ENCODE measurements at places on chromosomes 1 and 21. TPM values are rescaled to one million over a fixed set of nuclear protein-coding genes. Genes with fewer than 3 reads are reported as not detected.

Gene TBCE
- 39.1 TPM for total RNA-seq

Gene PTPRF
- total RNA-seq = 75.7 TPM

Gene LCE1B
- not detected for total RNA-seq

Gene KRTAP10-11
- total RNA-seq = not detected

Gene KIF14
- total RNA-seq = 4.8 TPM

Gene RGS13
- total RNA-seq = not detected

Gene TMPRSS15
- 0.18 TPM for total RNA-seq

Gene CBR3
- 1.9 TPM for total RNA-seq

Gene SYDE2
- 2.1 TPM for total RNA-seq

Gene AADACL3
- not detected for total RNA-seq

Gene KCNJ9
- 12.0 TPM for total RNA-seq

Data from cerebellum (tissue), 4 donors.